ENCODE measurements at places on chromosomes 16 and 17.

- DNase-seq: no peak
Observed at GRCh38 chr17:63950940-63951907, 19.1 kb upstream of the CD79B start.

DNA sequence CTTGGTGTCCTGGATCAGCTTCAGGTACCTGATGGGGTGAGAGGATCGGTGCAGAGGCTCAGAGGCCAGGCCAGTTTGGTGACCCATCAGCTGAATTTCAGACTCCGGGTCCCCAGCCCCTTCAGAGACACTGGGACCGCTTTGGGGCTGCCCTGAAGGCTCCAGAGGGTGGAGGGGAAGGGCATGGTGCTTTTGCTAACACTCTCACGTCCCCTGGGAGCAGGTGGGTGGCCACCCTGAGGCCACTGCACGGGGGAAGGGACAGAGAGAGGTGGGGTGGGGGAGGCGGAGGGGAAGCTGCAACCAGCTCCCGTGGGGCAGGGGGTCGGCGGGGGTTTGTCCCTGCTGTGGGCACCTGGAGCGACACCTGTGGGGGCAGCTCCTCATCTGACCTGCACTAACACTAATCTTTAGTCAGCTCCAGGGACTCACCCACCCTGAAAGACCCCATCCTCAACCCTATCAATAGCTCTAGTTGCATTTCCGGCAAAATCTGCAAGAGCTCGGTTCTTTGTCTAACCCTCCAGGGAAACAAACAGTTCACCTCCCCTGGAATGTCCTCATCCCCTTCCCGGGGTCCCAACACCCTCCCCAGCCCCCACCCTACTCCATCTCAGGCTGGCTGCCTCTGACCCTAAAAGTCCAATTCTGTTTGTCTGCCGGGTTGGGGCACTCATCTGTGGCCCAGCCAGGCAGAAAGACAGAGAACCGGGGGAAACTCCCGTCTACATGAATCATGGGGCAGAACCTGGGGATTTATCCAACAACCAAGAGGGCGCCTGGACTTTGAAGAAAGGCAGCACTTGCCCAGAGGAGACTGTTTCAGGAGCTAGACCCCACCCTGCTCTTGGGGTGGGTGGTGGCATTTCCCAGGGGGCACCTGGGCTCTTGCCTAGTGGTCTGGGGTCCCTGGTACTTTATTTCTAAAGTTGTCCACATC, 91.9 kb upstream of the CBX4 start:
- no peak for DNase-seq

GRCh38 chr16:11994143-11995119, 17.9 kb downstream of the SNX29 start:
- no peak for DNase-seq

- DNase-seq: no peak
Observed at GRCh38 chr16:82506692-82507670, 119.8 kb upstream of the CDH13 start.

- DNase-seq: no peak
Observed at GRCh38 chr16:13634959-13635358, 285.0 kb upstream of the ERCC4 start.

DNA sequence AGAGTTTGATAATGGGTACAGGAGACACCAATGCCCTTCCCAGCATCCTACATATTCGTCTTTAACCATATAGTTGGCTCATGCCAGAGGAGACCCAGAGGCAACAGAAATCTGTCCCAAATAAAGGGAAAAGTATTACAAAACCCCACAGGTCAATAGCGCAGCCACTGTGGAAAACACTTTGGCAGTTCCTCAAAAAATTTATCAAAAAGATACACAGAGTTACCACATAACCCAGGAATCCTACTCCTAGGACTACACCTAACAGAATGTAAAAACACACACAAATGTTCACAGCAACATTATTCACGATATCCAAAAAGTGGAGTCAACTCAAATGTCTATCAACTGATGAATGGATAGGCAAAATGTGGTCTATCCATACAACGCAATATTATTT, 135.8 kb downstream of the CEP112 start:
- no peak for DNase-seq

GRCh38 chr17:50850640-50851039, 15.3 kb downstream of the WFIKKN2 start:
- no peak for DNase-seq

DNA sequence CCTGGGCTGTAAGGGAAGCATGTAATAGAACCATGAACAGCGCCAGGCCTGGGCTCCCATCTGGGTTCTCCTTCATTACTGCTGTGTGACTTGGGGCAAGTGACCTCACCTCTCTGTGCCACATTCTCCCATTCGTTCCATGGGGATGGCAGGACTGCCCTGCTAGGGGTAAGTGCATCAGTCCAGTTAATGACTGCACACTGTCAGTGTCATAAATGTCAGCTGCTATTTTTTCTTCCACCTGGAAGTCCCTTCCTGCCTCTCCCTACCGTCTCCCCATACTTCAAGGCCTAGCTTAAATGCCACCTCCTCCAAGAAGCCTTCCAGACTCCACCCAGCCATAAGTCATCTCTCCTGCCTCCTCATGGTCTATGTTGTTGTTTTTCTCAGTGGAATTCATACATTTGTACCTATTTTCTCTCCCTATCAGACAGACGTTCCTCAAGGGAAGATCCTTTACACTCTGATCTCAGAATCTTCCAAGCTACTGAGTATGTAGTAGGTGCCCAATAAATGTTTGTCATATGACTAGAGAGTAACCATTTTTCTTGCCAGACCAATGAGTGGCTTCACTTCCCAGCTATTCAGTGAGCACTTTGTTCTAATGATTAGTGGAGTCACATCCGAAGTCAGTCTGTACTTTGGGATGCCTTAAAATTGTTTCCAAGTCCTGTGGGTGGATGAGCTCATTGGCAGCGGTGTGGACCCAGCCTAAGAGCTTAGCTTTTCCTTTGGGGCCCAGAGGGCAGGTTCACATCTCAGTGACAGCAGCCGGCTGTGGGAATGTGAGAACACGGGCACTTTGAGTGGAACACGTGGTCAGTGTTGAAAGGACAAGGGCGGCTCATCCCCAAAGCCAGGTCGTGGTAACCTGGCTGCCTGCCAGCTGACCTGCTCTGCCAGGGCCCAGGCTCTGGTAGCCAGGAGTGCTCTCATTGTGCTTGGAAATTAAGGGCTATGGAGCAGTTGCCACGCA, 147.5 kb upstream of the GSE1 start:
- no peak for DNase-seq

- no peak for DNase-seq
Observed at GRCh38 chr17:72361892-72362291, 241.1 kb downstream of the SOX9 start.

Measured in upper lobe of right lung (tissue), 1 donor.